Hematopoietic multipotent progenitor cell (in vitro differentiated cells): ENCODE measurements at places on chromosomes 7 and 10. TPM values are rescaled to one million over a fixed set of nuclear protein-coding genes. Genes with fewer than 3 reads are reported as not detected.

Gene ZNF727
- 0.27 TPM for total RNA-seq

Gene HOXA10
- total RNA-seq = 19.4 TPM

Gene EPHB4
- total RNA-seq = 20.5 TPM

Gene SLC35G1
- total RNA-seq = 1.9 TPM

Gene ANKRD7
- 0.27 TPM for total RNA-seq

Gene ACSM6
- not detected for total RNA-seq

Gene TAS2R5
- total RNA-seq = 1.9 TPM

Gene HOXA3
- total RNA-seq = 14.3 TPM

Gene VWA2
- 13.7 TPM for total RNA-seq

Gene CRHR2
- total RNA-seq = not detected

- no peak for DNase-seq
Measured at GRCh38 chr7:138887085-138887710, 89.2 kb upstream of the ATP6V0A4 start.

DNA sequence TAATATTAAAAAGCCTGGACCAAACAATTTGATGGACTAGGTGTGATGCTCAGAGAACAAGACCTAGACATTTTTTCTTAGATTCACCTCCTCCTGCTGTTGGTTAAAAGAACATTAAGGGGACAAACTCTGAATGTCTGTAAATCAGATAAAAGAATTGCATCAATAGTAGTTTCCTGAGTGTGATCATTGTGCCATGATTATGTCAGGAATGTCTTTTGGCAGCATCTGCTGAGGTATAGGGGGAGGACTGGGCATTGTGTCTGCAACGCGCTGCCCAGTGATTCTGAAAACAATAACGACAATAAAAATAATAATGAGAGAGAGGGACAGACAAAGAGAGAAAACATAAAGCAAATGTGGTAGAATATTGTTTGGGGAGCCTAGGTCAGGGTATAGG, 6.9 kb downstream of the C7orf57 start:
- no peak for DNase-seq

DNA sequence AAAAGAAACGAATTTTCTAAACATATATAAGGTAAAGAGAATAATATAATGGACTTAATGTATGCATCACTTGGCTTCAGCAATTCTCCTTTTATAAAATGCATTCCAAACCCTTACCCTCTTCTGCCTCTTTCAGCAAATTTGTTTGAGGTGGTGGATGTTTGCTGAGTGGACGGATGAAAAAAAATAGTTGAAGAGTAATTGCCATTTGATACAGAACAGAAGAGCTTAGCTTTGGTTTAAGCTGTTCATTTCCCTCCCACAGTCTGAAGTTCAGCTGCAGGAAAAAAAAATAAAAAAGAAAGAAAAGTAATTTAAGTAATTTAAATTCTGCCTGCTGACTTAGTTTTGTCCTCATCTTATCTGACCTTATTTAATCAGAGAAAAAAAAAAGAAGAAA, 138.6 kb downstream of the GALNT17 start:
- DNase-seq = no peak

GRCh38 chr7:47812429-47813136, 135.7 kb downstream of the PKD1L1 start:
- DNase-seq = no peak

DNA sequence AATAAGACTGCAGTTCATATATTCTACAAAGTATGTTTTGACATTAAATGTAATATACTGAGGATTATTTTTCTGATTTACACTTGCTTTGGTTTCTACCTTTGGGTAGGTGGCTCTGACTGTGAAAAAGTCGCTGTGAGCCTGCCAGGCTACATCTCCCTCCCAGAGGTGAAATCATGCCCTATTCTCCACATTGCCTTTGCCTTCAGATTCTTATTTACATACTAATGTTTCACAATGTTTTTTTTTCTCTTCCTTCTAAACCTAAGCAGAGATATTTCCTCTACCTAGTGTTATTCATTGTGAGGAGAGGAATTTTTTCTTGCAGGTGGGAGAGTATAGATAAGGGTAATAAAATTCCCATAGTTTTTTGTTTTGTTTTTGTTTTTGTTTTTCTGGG, 111.5 kb upstream of the ANTXRL start:
- DNase-seq = no peak

DNA sequence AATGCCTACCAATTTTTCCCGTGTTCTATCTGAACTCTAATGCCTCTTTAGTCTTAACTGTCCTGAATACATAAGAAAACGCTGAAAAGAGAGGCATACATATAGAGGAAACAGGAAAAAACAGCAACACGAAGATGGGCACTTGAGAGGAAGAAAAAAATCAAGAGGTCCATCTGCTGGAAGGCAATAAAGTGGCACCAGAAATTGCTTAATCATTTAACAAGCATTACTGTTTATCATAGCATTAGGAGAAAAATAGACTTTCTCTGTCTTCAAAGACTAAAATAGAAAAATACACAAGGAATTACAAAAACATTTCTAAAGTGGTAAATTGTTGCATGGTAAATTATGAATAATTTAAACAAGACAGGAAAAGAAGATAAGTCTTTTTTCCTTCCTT, 35.0 kb downstream of the NSUN6 start:
- DNase-seq = peak; percentile 3

- no peak for DNase-seq
Measured at GRCh38 chr10:129099486-129099885, 367.6 kb upstream of the MGMT start.

DNA sequence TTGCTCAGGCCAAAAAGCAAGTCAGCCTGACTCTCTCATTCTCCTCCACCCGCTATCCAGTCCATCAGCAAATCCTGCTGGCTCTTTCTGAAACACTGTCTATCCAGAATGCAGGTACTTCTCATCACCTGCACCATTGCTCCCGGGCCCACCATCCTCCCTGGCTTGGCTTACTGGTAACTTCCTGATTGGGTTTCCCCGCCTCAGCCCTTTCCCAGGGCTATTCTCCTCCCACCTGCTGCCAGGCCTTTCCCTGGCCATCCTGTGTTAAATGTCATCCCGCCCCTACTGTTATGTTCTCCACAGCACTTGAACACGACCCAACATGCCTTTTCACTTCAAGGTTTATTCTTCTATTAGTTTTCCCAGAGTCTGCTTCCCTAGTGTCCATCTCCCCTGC, 124.0 kb downstream of the CNNM2 start:
- no peak for DNase-seq

DNA sequence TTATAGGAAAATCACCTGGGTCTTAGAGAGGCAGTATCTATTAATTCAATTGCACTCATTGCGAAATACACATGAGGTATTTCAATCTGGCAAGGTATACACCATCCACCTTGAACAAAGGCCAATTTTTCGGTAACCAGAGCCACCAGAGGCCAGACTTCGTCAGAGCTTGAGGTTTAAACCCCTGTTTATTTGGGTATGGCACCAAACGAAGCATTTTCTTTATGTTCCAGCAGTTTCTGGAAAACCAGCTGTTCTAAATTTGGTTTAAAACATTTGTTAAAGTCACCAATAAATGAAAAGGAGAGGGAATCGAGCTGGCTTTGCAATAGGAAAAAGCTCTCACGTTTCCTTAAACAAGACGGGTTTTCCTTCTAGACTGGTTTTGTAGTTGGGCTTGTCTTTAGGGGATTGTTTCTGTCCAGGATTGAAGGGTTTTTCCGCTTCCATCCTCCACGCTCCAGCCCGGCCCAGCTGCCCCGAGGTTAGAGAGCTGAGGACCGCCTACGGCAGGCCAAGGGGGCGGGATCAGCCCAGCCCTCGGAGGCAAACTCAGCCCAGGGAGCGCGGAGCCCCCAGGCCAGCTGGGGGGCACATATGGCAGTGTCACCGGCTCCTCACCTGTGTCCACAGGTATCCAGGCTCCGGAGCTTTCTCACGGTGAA, 539.4 kb upstream of the MGMT start:
- DNase-seq = no peak

GRCh38 chr7:29329686-29330085, 135.1 kb downstream of the CHN2 start:
- DNase-seq = no peak

DNA sequence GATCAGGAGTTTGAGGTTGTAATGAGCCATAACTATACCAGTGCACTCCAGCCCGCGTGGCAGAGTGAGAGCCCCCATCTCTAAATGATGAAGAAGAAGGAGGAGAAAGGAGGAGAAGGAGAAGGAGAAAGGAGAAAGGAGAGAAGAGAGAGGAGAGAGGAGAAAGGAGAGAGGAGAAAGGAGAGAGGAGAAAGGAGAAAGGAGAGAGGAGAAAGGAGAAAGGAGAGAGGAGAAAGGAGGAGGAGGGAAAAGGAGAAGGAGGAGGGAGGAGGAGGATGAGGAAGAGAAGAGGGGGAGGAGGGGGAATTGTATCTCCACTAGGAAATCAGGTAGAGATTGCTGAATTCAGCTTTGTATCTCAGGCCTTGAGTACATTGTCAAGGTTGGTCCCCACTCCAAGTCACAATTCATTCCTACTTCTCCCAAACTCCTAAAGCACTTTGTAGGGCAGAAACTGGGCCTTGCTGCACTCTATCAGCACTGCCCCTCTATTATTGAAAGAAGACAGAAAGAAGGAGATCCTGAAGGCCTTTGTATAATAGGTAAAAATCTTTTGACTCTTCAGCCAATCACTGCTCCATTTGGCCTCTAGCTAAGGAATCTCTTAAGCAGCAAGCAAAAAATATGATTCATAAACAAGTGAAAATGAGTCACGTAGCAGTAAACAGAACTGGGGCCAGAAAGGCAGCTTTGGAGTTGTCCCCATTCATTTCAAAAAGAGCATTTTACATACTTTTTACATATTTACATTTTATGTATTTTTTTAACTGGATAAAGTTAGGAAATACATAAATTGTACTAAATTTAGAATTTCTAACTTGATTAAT, 178.0 kb downstream of the IMMP2L start:
- DNase-seq = no peak

DNA sequence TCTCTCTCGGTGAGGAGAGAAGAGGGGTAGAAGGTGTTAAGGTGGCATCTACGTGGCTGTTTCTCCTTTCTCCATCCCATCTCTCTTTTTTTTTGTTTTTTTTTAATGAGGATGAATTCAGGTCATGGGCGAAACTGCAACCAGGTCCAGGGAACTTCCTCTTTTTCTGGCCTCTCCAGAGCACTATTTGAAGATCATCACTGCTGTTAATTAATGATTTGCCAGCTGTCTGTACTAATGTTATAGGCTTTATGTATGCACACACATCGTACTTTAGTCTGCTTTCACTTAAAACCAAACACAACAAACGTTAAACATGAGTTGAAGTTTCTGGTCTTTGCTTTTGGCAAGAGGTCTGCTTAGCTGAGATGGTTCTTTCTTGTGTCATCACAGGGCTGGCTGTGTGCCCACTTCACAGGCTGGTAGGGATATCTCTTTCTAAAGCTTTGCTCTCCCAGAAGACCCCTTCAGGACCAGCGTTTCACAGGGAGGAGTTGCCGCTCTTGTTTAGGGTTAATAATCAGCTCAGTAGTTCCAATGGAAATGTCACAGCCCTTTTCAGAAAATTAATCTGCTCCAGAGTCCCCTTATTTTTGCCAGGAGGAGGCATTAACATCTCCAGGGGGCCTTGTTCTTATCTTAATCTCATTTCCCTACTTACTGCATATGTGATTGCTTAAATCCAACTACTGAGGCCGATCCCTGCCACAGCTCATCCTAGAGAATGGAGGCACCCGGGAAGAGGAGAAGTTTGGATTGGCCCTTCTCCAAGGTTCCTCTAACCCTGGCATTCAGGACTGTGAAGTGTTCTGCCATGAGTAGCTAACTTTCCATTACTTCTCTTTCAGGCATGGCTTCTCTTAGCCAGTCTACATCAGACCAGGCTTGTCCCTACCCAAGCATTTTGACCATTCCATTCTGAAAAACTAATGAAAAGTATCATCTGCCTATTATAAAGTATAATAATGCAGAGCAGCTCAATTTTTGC, 273.9 kb upstream of the NFE2L3 start:
- DNase-seq = no peak

- DNase-seq = no peak
Measured at GRCh38 chr10:22554461-22555182, 159.8 kb downstream of the PIP4K2A start.

- no peak for DNase-seq
Measured at GRCh38 chr7:45921381-45921698, 268 bp upstream of the IGFBP3 start.

- no peak for DNase-seq
Measured at GRCh38 chr7:98571006-98571405, 46.1 kb upstream of the NPTX2 start.

DNA sequence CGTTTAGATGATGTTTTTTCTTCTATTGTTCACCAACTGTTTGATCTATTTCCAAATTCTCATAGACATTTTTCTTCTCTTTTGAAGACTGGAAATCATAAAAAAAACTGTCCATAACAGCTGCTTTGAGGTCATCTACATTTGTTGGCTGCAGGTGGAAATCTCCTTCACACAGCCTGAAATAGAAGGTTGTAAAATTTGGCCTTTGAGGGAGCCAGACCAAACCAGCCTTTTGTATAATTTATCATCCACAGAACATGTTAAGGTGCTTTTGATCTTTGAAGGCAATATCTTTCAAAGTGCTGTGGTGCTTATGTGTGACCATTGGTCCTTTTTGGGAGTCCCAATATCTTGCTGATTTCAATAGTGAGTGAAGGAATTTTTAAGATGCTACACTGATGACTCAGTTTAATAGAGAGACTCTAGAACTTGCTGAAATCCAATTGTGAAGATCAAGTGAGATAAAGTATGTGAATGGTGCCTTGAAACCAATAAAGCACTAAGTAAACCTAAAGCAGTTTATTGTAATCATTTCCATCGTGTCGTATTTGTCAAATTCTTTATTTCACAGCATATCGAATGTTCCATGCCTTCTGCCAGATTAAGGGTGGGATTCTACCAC, 5.4 kb downstream of the FERD3L start:
- DNase-seq = no peak

GRCh38 chr10:120926611-120927010, 75.4 kb downstream of the WDR11 start:
- no peak for DNase-seq

GRCh38 chr10:3548702-3549101, 236.3 kb downstream of the KLF6 start:
- no peak for DNase-seq

- no peak for DNase-seq
Measured at GRCh38 chr10:3919709-3920308, 134.8 kb upstream of the KLF6 start.

GRCh38 chr7:25124465-25125136, 459 bp downstream of the CYCS start:
- DNase-seq = no peak

DNA sequence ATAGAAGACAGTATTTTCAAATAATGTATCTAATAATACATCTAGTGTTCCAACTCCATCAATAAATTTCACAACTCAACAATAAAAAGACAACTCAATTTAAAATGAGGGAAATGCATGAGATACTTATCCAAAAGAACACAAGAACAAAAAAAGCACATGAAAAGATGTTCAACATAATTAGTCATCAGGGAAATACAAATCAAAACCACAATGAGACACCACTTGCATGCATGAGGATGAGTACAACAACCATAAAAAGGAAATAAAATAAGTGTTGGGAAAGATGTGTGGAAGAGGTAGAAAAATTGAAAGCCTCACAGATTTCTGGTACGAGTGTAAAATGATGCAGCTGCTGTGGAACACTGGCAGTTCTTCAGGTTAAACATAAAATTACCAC, 111.6 kb upstream of the PTPRZ1 start:
- no peak for DNase-seq
